ENCODE measurements at places on chromosomes 16 and 17. TPM values are rescaled to one million over a fixed set of nuclear protein-coding genes. Genes with fewer than 3 reads are reported as not detected.
A peak's percentile ranks its signal among the peaks of the same experiment; 100 is the strongest.

The UMOD gene
- not detected for total RNA-seq

The MMP15 gene
- total RNA-seq, result 79.1 TPM

The RNF222 gene
- total RNA-seq, result 0.07 TPM

The AGRP gene
- total RNA-seq, result not detected

The TANGO6 gene
- 18.8 TPM for total RNA-seq

DNA sequence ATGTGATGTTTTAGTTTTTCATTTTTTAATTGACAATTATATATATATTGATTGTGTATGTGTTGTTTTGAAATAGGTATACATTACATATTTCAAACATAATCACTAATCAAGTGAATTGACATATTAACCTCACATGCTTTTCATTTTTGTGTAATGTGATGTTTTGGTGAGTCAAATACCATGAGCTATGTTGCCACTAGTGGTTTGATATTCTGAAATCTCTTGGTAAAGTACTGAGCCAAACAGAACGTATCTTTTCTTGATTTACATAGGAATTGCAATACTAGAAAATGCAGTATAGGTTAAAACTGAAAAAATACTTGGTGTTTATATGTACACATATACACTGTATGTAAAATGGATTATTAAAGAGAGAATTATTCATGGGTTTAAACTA lies 65.2 kb upstream of the SIAH1 start:
- no peak for DNase-seq

GRCh38 chr17:57714665-57715180 lies 30.4 kb downstream of the CCDC182 start:
- no peak for DNase-seq

GRCh38 chr17:7011942-7012254 lies 526 bp upstream of the RNASEK start:
- DNase-seq, result no peak

DNA sequence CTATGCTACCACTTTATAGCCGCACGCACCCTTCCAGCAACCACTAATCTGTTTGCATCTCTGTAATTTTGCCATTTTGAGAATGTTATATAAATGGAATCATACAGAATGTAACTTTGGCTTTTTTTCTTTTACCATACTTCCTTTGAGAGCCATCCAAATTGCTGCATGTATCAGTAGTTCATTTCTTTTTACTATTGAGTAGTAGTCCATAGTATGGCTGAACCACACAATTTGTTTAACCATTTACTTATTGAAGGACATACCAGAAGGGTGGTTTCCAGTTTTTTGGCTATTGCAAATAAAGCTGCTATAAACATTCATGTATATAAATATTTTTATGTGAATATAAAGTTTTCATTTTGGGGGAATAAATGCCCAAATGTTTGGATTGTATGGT lies 8.8 kb downstream of the TENT4B start:
- no peak for DNase-seq

- DNase-seq, result peak; percentile 96
Measured at GRCh38 chr17:7444682-7445618, at the start of gene CHRNB1. CHRNB1 (plus strand) TSS chr17:7445061; CDS start chr17:7445128, 67 bp downstream.

DNA sequence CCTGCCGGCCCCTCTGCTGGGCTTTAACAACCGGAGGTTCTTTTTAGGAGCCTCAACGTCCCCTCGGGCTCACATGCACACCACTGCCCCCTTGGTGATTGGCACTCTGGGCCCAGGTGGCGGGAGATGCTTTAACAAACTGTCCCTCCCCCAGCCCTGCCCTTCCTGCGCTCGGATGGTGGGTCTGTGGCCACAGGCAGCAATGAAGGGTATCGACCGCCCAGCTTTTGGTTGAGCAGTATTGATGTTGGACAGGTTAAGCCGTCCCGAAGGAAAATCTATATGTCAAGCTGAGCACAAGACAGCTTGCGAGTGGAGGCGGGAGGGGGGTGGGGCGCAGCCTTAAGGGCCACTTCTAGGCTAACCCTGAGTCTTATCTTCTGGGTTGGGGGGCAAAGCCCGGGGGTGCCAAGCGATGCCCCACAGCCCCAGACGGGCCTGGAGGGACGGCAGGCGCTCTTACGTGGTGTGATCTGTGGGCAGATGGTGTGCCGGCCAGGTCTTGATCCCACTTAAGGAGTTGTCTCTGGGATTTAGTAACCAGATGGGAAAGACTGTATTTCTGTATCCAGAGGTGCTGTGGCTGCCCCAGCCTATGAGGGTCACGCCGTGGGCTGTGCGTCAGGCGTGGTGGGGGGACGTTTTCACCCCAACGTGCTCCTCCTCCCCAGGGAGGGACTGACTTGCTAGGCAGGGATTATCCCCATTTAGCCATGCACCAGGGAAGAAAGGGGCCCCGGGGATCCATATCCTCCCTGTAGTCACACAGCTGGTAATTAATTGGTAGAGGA lies 6.2 kb downstream of the GSE1 start:
- DNase-seq, result no peak

GRCh38 chr16:10835281-10835931 lies 16.8 kb upstream of the TVP23A start:
- DNase-seq, result no peak
